ENCODE measurements at places on chromosomes 2 and 18.

DNA sequence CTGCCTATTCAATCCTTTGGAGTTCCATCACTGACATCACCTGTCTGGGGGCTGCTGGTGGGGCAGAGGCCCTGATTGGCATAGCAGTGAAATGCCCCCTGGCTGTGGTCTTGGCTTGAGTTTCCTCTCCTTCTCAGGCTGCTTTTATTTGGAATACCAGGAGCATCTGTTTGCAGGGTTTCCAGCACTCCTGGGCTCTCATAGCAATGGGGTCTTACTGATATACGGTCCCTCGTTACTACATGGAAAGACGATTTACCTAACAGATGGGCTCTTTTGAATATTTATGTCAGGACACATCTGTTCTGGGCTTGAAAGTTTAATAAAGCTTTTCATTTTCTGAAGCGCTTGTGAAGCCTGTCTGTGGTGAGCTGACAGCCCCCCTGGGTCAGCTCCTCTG lies 230.3 kb downstream of the SLC4A3 start:
- DNase-seq = no peak

DNA sequence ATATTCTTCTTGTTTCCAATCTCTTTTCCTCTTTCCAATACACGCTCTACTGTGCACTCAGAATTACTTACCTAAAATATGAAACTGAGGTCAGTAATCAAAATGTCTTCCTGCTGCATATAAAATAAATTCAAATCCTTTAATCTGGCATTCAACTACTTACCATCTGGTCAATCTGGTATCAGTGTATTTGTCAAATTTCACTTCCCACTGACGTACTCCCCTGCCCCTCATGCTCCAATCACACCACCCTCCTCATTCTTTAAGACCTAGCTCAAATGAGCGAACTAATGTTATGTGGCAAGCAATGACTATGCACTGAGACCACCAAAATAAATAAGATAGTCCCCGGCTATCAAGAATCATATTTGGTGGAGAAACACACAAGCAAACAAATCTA lies 6.7 kb downstream of the ASB3 start:
- no peak for DNase-seq

GRCh38 chr2:45002686-45003085 lies 6.6 kb downstream of the SIX2 start:
- DNase-seq = no peak

- DNase-seq = no peak
Observed at GRCh38 chr2:61318553-61318952, 152.3 kb downstream of the USP34 start.

GRCh38 chr2:56519806-56520205 lies 336.0 kb downstream of the CCDC85A start:
- no peak for DNase-seq

DNA sequence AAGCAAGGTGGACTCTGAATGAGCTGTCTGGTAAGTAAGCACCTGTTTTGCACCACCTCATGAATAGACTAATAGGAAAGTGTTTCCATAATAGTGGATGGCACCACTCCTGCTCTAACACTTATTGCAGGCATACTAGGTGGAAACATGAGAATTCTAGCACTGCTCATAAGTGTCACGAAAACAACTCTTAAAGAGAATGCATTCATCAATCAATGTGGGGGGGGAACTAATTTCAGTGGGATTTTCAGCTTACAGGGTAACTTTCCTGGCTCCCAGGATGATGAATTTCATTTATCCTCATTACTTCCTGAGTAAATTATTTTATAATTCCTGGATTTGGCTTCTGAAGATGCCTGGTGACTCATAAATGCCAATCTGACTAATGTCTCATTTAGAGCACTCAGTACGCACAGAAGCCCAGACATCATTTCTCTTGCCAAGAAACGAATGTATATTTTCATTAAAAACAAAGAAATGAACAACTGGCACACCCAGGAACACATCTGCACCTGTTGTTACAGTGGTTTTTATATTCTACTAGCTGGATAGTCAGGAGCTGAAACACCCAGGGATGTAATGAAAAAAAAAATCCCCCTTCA lies 129.6 kb downstream of the PID1 start:
- no peak for DNase-seq

GRCh38 chr2:78416625-78417300 lies 608.7 kb upstream of the REG3G start:
- no peak for DNase-seq

- DNase-seq = no peak
Observed at GRCh38 chr2:137797641-137798040, 166.6 kb upstream of the HNMT start.

- DNase-seq = peak; percentile 15
Observed at GRCh38 chr2:225400060-225400511, 576 bp downstream of the NYAP2 start.

- no peak for DNase-seq
Observed at GRCh38 chr18:57210716-57211411, 64.0 kb downstream of the BOD1L2 start.

DNA sequence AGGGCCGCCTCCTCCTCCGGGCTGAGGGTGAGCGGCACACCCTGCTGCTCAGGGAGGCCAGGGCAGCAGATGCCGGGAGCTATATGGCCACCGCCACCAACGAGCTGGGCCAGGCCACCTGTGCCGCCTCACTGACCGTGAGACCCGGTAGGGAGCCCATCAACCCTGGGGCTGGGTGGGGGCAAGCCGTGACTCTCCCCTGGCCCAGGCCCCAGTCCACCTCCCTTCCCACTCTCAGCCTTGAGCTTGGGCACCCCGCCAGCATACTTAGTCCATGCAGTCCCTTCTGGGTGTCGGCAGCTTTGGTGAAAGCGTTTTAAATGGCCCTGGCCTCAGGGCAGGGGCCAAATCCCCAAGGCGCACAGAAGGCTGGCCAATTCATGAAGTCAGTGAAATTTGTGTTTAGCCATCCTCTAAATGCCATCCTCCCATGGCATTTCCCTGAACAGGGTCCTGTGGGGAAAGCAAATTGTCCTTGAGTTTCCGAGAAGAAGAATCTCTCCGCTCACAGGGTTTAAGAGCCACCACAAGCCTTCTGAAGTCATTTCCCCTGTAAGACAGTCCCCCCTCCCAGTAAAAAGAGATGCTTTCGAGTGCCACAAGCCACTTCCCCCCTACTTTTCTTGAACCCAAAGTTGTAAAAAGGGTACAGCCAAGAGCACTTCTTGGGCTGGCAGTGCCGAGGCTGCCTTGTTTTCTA lies 17.2 kb downstream of the SPEG start:
- no peak for DNase-seq

GRCh38 chr2:184114439-184114838 lies 483.9 kb upstream of the ZNF804A start:
- DNase-seq = no peak

GRCh38 chr2:71608441-71608840 lies 155.1 kb downstream of the DYSF start:
- DNase-seq = no peak

- peak; percentile 34 for DNase-seq
Observed at GRCh38 chr2:152718909-152719645, 657 bp downstream of the ARL6IP6 start.

DNA sequence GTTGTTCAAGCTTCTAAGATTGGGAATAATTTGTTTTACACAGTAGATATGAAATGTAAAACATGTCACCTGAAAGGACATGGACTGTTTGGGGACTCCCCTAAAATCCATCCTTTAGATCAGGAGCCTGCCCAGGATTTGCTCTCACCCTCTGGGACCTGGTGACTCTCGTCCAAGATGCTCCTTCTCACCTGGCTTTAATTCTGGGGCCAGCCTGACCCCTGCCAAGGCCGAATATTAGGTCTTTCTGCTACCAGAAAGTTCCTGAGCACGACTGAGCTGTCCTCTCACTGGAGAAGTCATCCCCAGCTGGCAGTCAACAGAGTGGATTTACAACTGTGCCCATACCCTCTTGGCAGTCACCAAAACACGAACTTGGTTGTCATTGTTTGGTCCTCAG lies 25.3 kb downstream of the PTPN18 start:
- DNase-seq = no peak

- DNase-seq = peak; percentile 40
Observed at GRCh38 chr2:159891917-159892730, 94.1 kb upstream of the CD302 start.

DNA sequence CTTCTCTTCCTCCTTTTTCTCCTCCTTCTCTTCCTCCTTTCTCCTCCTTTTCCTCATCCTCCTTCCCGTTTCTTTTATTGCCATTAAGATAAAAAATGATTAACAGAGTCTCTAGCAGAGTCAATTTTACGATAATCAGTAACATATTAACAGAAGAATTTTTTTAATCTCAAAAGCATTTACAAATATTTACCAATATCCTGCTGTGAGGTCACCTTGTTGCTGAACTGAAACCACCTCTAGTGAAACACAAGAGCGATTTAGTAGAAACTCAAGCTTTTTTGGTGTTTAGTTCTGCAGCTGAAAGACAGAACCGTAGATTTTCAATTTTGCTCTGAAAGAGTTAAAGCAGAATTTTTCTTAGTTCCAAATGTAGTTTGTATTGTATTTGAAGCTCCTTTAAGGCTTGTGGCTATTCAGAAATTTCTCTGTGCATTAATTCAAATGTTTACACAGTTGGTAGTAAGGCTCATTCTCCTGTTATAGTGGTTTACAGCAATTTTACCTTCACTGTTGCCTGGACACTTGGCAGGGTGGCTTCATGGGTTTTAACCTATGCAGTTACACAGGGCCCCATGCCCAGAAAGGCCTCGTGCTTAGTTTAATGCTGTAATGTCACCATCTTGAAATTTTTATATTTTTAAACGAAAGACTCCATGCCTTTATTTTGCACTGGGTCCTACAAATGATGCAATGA lies 1106.6 kb upstream of the FAM98A start:
- DNase-seq = peak; percentile 61

DNA sequence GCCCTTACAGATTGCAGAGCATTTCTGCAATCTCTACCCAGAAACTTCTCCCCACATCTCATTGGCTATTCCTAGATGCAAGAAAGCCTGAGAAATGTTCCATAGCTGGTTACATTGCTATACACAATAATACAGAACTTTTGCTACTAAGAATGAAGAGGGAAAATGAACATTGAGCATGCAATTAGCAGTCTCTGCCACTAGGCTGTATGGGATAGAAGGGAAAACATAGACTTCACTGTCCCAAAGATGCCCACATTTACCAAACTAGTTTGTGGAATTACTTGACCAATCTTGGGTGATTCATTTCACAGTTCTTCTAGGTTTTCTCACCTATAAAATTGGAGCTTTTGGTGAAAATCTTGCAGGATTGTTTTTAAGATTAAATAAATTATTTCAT lies 265.7 kb upstream of the NT5C1B start:
- DNase-seq = no peak

GRCh38 chr2:233062451-233062850 lies 2.3 kb downstream of the INPP5D start:
- no peak for DNase-seq

All from kidney glomerular epithelial cell (primary cell).